ENCODE measurements at places on chromosomes 2 and 18.

GRCh38 chr2:120546048-120546864 is 189.4 kb upstream of the GLI2 start:
- no peak for DNase-seq

DNA sequence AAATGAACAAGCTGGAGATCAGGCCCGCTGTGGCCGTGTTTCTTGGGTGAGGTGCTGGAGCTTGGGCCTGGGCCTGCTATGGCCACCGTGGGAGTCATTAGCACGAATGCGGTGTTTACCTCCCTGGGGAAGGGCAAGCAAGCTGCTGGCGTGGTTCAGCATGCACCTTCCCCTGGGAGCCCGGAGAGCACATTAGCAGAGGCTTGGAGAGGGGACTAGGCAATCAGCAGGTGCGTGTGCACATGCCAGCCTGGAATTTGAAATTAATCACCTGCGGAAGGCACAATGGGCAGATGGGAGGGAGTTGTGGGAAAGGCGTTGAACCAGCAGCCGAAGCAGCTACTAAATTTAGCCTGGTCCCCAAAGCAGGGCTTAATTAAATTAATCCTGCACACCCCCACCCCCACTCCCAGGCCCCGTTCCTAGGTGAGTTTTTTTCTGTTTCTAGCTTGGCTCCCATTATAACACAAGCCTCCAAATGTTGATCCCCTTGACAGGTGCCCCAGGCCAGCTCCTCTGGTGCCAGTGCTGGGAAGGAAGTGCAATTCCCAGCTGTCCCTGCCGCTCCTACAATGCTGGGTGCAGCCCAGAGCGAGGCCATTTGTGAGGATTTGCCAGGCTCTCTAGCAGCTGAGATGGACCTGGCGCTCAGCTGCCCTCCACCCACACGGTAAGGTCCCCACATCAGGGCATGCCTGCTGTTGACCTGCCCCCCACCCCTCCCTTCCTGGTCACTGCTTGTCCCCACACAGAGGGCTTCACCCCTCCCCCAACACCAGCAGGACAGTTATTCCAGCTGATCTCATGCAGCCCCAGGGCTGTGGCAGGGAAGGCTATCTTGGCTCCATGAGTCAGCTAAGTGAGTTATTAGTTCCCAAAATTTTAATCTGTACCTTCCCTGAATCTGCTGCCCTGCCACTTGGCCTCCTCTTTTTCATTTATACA is 115.0 kb downstream of the ZBTB7C start:
- DNase-seq = no peak

DNA sequence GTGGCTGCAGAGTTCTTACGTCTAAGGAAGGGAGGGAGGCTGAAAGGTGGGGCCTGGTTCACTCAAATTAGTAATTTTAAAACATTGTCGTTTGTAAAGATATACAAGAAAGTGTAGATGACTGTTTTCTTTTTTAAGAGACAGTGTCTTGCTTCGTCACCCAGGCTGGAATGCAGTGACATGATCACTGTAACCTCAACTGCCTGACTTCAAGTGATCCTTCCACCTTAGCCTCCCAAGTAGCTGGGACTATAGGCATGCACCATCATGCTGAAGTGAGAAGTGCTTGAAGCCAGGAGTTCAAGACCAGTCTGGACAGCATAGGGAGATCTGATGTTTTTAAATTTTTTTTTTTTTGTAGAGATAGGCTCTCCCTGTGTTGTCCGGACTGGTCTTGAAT is 52.9 kb downstream of the HNRNPLL start:
- DNase-seq = no peak

DNA sequence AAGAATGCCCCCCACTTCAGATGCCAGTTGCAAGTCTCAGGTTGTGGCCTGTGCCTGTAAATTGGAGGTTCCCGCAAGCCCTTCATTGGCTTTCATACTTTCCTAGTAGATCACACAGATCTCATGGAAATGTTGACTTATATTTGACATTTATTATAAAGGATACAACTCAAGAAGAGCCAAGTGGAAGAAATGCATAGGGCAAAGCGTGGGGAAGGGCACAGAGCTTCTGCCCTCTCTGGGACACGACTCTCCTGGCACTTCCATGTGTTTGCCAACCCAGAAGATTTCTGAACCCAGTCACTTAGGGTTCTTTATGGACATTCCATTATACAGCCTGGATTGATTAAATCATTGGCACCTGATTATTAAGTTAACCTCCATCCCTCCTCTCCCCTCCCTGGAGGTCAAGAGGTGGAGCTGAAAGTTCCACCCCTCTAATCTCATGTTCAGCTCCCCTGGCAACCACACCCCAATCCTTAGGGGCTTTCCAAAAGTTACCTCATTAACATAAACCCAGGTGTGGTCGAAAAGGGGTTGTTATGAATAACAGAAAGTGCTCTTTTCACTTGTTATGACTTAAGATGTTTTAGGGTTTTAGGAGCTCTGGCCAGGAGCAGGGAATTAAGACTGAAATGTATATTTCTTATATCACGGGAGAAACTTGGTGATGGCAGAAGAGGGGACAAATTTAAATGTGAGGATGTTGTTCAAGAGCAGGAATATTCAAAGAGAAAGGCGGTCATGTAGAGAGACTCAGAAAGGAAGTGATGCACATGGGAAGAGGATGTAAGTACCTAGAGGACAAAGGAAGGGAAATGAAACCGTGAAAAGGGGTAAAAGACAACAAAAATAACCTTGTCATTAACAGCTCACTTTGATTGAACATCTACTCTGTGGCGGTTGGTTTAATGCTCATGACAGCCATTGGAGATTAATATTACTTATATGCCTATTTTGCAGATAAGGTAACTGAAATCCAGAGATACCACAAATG is 31.8 kb downstream of the SP100 start:
- DNase-seq = no peak

DNA sequence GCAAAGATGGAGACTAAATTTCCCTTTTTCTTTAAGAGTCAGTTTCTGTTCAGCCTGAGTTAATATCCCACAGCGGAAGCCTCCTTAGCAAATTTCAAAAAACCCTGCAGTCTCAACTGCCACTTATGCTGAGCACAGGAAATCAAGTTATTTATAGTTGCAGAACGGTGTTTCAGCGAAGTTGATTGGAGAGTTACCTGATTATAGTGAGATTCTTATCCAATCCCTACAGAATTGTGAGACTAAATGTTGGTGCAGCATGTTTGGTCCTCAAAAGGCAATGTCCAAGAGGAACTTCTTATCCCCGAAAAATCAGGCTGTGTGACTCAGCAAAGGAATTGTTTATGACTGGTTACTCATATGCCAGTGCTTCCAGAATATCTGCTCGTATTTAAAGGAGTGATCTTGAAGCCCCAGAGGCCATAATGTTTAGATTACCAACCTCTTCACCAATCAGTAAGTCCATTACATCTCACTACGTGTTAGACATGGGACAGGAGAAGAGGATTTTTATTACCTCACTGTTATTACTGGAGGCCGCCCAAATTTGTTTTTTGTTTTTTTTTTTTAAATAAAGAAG is 67.9 kb downstream of the LRRFIP1 start:
- DNase-seq = no peak

GRCh38 chr2:35963824-35964223 is 391.8 kb upstream of the CRIM1 start:
- DNase-seq = no peak

DNA sequence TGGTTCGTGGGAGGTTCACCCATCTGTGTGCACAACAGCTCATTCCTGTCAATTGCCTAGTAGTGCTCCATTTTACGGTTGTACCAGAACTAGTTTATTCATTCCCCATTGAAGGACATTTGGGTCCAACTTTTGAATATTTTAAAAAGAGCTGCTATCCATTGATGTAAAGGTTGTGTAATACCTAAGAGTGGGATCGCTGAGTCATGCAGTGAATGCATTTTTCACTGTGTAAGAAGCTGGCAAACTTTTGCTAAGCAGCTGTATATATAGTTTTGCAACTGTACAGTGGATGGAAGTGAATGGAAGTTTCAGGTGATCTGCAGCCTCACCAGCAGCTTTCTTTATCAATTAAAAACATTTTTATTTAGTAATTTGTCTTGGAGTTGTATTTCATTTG is 104.5 kb downstream of the DCDC2C start:
- no peak for DNase-seq

GRCh38 chr2:130891966-130892365 is 55.3 kb downstream of the ARHGEF4 start:
- no peak for DNase-seq

GRCh38 chr2:203659331-203660049 is 46.9 kb upstream of the CD28 start:
- no peak for DNase-seq

- no peak for DNase-seq
Measured at GRCh38 chr18:34594266-34594665, 115.8 kb upstream of the DTNA start.

GRCh38 chr2:206991070-206991469 is 51.8 kb downstream of the CPO start:
- no peak for DNase-seq

DNA sequence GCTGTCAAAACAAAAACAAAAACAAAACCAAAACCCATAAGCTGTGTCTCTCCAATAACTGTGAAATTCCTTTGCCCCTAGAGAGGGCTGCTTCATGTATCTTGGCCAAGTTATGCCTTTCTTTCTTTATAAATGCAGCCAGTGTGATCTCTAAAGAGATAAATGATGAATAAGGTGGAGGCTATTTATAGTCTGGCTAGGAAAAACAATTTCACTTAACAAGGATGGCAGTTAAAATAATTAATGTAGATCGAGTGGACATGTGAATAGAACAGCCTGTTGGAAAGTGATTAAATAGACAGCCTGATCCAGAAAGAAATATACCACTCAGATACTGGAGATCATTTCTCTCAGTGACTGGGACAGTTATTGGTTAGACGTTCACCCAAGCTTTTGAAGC is 1666.9 kb upstream of the CELF4 start:
- DNase-seq = no peak

- no peak for DNase-seq
Measured at GRCh38 chr2:39492095-39492590, 55.1 kb upstream of the MAP4K3 start.

DNA sequence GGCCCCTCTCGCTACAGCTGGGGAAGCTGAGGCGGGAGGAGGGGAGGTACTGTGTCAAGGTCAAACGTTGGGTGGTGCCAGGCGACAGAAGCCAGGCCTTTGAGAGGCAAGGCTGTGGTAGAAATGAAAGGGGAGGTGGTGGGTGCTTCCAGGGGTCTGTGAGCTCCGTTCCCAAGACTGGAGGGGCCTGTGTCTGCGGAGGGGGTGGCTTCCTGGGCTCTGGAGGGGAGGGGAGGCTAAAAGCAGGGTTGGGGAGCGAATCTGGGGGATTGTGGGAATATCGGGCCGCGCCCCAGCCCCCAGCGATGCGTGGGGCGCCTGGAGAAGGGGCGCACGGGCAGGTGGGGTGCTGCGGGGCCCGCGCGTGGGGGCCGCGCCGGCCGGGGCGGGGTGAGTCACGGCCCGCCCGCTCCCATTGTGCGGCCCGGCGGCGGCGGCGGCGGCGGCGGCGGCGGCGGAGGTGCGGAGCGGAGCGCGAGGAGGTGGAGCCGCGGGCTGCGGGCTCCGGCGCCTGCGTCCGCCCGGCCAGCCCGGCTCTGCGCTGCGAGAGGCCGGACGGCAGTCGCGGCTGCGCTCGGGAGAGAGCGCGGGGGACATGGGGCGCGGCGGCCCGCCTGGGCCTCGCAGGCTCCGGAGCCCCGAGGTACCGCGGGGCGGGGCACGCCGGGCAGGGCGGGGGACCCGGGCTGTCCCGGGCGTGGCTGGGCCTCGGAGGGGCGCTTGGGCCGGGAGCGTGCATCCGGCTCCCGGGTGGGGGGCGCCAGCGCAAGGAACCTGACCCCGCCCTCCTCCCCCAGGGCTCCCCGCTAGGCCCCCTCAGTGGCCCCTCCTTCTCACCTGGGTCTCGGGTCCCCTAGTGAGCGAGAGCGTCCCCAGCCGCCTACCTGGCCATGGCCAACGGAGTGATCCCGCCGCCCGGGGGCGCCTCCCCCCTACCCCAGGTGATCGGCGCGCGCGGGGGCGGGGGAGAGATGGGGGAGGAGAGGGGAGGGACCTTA is at the start of gene SLC4A3:
TSS of gene SLC4A3 (plus strand) at position 528 of the 998 bp plus-strand sequence. CDS start at position 891, 363 bp downstream.
- DNase-seq = no peak

- no peak for DNase-seq
Measured at GRCh38 chr2:105431367-105432043, 32.7 kb upstream of the FHL2 start.

DNA sequence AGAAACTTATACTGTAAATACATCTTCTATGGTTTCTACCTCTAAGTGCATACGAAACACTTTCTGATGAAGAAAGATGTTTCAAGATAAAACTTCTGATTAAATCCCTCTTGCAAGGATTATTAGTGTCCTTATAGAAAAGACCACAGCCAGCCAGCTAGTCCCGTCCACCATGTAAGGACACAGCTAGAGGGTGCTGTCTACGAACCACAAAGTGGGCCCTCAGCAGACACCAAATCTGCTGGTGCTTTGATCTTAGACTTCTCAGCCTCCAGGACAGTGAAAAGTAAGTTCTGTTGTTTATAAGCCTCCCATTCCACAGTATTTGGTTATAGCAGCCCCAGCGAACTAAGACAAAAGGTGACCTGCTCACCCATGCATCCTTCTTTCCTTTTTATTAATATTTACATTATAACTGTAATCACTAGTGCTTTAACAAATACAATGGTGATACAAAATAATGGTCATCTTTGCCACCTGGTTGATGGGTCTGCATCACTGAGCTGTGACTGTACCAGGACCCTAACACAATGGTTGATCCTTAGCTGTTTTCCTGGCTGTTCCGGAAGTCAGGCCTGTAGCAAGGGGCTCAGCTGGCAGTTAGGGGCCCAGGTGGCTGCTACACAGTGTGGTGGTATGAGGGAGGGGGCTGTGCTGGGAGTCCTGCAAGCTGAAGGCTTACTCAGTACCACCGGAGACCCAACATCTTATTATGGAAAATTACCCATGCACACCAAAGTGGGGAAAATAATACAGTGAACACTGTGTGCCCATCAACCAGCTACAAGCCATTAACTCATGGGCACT is 108.5 kb upstream of the SMAD7 start:
- DNase-seq = no peak

DNA sequence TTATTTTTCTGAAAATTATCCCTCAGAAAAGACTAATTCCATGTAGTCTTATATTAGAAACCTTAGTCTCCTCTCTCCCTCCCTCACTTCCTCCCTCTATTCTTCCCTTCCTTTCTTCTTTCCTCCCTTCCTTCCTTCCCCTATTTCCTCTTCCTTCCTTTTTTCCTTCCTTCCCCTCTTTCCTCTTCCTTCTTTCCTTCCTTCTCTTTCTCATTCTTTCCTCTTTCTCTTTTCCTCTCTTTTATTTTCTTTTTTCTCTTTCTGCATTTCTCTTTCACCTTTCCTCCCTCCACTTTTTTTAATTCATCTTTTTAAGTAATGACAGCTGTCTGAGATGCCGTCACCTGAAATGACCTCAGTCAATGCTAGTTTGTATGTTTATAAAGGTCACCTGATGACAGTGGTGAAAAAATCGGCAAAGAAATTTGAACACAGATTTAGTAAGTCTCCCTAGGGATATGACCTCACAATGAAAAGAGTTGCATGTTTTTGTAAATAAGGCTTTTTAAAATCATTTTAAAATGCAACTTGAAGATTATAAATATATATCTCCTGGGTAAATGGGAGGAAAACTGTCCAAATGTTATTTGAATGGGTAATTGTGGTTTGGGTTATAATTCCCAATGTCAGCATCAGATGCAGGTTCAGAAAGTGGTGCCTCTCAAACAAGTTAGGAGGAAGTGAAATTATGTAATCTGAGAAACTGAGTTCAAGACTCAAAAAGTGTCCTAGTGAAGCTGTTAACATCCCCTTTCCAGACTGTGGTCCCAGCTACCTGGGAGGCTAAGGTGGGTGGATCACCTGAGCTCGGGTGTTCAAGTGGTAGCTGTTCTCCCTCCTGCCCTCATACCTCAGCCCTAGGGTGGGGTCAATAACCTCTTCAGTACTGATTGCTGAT is 90.3 kb upstream of the ST3GAL5 start:
- no peak for DNase-seq

Data from effector memory CD8-positive, alpha-beta T cell (primary cell).